ENCODE measurements at places on chromosomes 13 and 19. TPM values are rescaled to one million over a fixed set of nuclear protein-coding genes. Genes with fewer than 3 reads are reported as not detected.

The ZNF724 gene
- 4.9 TPM for total RNA-seq

GRCh38 chr13:77099415-77099814 lies 72.5 kb upstream of the FBXL3 start:
- no peak for DNase-seq

DNA sequence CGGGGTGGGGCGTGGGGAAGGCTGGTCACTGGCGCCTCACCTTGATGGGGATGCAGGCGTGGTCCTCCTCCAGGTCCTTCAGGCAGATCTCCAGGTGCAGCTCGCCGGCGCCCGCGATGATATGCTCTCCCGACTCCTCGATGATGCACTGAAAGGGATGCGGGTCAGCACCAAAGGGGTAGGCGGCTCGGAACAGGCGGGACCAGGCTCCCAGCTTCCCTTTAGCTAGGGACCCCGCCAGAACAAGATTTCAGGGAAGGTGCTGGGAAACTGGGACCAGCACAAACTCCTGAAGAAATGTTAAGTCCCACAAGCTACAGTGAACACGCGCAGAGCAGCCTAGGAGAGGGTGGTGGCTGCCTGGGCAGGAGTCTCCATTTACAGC lies 6.0 kb downstream of the EEF2 start:
- no peak for DNase-seq

The CEACAM20 gene
- not detected for total RNA-seq

The IGFLR1 gene
- 69.6 TPM for total RNA-seq

- DNase-seq = no peak
Observed at GRCh38 chr19:28010656-28011055, 1202.3 kb downstream of the UQCRFS1 start.

- DNase-seq = no peak
Observed at GRCh38 chr13:26811581-26811980, 51.0 kb upstream of the GPR12 start.

The CYP4F11 gene
- not detected for total RNA-seq

DNA sequence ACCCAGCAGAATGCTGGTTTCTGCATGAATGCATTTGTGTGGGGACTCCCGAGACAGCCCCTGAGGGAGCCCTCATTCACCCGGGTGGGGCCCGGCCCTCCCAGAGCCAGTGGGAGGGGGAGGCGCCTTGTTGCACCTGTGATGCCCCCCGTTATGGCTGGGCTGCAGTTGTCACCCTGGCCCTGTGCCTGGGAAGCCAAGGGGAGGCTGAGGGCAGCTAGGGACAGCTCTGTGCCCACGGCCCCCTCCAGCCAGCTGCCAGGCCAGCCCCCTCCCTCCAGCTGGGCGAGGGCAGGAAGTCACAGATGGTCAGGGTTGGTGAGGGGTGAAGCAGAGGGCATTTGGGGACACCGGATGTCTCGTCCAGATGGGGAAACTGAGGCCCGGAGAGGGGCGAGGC lies 26.1 kb downstream of the NFIC start:
- DNase-seq = no peak

The ANKRD27 gene
- total RNA-seq = 40.8 TPM

GRCh38 chr19:14770944-14771839 lies 7.2 kb downstream of the ADGRE2 start:
- DNase-seq = no peak

DNA sequence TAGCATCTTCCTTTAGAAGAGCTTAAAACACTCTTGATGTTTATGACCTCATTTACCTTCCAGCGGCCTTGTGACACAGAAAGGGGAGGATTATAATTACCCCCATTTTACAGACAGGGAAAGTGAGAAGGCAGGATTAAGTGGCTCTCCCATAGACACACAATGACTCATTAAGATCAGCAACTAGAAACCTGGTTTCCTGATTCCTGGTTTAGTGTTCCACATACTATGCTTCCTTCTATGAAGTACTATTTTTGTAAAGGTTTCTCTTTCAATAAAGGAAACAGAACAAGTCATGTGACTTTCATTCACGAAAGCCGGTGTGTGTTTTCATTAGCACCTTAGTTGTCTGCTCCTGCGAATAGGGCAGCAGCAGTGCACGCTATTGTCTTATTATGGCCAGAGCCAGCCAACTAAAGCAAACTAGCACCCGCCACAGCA lies 8.3 kb downstream of the IRS2 start:
- DNase-seq = peak; percentile 33

GRCh38 chr19:9362905-9363304 lies at the start of gene ZNF177:
Gene ZNF177, plus strand, starts transcription at chr19:9363013. Its CDS starts 15,299 bp downstream, at chr19:9378312.
- DNase-seq = no peak

The KASH5 gene
- 0.80 TPM for total RNA-seq

DNA sequence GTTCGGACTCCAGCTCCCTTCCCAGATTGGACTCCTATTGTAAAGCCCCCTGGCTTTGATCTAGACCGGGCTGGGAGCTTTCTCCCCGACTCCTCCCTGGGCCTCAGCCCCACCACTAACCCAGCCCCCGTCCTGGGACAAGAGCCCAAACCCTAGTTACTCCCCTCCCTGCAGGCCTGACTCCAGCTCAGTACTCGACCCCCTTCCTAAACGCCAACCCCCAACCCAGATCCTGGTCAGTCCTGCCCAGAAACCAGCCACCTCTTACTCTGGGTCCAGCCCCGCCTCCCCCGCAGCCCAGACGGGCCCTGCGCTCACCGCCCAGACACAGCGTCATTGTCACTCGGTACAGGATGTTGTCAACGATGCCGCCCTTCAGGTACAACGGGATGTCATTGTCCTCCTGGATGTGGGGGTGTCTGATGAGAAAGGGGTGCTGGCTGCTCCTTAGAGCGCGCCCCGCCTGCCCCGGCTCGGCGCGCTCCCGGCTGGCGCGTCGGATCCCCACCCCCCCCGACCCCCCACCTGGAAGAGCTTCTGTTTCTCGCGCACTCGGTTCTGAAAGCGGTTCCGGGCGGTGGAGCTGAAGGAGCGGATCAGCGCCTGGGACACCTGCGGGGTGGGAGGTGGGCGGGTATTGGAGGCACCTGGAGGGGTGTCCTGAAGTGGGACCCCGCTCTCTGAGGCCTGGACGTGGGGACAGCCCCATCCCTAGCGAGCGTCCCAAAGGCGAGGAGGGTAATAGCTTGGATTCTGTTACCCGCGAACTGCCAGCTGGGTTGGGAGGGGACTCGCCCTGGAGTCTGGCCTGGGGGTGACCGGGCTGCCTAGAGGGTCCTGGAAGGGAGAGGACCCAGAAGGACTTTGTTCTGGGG lies 866 bp downstream of the COX7A1 start:
- no peak for DNase-seq

DNA sequence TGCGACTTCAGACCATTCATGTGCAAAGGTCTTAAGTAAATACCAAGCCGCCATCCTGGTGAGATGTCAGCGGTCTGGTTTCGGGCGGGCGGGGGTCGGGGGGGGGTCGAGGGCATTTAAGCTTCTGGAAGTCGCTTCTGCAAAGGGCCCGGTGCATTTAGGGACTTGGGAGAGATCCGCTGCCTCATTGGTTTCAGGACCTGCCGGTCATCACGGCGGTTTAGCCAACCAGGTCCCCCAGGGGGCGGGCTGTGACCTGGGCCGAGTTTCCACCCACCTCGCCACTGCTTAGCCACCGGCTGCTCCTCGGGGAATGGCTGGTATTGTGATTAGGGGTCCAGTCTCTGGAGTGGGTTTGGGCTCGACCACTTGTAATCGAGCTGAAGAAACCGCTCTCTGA lies 7.8 kb downstream of the ANKLE1 start:
- DNase-seq = no peak

DNA sequence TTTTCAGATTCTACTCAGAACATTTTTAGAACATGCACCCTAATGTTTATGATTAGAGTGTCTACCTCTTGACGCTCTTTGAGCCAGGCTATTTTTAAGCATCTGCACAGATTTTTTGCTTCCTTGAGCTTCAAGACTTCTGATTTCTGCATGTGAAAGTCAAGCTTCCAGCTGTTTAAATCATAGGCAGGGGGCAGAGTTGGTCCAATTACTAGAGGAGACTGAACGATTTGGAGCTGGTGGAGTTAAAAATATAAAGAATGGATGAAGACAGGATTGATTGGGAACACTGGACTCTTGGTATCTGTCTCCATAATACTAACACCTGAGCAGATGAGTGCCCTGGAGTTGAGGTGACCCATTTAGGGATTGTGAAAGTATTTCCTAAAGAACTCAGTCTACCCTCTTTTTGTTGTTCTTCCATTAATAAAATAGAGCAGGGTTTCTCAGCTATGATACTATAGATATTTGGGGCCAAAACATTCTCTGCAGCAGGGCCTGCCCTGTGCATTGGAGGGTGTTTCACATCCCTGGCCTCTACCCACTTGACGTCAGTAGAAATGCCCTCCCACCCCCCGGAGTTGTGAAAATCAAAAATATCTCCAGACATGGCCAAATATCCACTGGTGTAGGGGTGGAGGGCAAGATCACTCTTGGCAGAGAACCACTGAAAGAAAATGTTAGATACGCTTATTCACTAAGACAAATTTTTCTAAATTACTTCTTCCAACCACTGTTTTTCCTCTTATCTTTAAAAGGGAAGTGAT lies 160.1 kb downstream of the COG6 start:
- DNase-seq = no peak

- DNase-seq = no peak
Observed at GRCh38 chr13:26019881-26020870, 31.6 kb downstream of the SHISA2 start.

DNA sequence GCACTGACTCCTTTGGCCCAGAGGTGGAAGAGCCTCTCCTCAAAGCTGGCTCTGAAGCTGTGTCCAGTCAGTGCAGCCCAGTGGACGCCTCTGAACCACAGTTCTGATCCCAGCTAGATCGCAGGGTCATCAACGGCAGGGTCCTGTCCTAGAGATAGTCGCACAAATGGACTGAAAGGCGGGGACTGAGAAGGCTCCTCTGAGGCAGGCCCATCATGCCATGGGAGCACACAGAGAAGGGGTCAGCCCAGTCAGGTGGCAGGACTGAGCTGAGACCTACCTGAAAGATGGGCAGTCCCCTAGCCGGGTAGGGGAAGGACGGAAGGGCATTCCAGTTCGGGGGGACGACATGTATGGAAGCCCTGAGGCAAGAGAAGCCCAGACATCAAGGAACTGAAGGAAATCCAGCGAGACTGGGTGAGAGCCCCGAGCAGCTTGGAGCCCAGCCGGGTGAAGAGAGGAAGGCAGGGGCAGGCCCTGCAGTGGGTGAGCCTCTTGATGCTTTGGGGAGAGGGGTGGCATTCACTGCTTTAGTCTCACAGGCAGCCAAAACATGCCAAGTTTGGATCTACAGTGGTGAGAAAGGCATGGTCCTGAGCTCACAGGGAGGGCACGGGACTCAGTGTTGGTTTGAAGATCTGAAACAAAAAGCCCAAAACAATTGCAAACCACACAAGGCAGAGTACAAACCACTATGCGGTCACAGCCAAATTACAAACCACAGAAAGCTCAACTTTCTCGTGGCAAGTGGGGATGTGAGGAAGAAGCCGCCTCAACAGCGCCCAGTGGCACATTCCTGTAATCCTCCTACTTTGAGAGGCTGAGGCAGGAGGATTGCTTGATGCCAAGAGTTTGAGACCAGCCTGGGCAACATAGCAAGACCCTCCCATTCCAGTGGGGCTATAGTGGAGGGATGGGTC lies 10.0 kb downstream of the CALM3 start:
- no peak for DNase-seq

DNA sequence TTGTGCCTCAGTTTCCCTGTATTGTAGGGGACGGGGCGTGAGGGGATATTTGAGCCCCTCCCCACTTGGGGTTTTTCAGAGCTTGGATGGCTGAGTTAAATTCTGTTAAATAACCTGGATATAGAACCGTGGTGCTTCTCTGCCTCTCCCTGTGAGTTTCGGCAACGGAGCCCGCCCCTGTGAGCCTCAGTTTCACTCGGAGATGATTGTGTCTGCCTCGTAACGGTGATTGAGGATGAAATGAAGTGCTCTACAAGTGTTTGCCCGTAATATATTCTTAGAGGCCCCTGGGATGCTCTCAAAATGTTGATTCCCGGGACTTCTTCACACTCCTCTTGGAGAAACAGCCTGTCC lies 509 bp downstream of the KXD1 start:
- no peak for DNase-seq

The RDH13 gene
- 25.3 TPM for total RNA-seq

GRCh38 chr13:112782429-112783010 lies 92.7 kb downstream of the ATP11A start:
- DNase-seq = no peak

GRCh38 chr19:1074544-1075283 lies 7.7 kb downstream of the ARHGAP45 start:
- DNase-seq = peak; percentile 84

DNA sequence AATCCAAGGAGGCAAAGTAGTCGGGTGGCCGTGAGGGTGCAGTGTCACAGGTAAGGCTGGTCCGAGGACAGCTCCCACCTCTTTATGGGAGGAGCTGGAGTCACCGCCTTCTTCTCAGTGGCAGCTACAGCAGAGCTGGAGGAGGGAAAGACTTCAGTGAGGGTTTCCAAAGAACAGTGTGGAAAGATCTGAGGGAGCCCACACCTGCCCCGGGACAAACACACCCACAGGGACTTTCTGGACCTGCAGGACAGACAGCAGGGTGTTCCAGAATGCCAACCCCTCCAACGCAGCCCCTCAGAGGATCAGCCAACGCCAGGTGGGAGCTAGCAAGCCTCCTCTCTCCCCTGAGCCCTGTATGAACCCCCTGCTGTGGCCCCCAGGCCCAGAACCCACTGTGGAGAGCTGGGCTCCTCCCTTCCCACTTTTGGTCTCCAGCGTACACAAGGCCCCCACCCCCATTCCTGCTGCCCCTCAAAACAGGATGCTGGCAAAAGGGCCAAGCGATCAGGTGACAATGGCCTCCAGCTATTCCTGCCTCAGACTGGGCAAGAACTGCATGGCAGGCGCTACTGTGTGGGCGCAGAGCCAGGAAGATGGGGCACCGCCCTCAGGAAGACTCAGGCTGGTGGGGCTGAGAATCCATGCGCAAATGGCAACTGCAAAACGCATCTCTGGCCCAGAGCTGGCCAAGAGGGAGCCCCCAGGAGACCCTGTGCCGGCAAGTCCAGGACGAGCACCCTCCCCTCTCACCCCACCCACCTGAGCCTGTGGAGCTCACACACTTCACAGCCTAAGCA lies 3.5 kb upstream of the CD320 start:
- DNase-seq = no peak

DNA sequence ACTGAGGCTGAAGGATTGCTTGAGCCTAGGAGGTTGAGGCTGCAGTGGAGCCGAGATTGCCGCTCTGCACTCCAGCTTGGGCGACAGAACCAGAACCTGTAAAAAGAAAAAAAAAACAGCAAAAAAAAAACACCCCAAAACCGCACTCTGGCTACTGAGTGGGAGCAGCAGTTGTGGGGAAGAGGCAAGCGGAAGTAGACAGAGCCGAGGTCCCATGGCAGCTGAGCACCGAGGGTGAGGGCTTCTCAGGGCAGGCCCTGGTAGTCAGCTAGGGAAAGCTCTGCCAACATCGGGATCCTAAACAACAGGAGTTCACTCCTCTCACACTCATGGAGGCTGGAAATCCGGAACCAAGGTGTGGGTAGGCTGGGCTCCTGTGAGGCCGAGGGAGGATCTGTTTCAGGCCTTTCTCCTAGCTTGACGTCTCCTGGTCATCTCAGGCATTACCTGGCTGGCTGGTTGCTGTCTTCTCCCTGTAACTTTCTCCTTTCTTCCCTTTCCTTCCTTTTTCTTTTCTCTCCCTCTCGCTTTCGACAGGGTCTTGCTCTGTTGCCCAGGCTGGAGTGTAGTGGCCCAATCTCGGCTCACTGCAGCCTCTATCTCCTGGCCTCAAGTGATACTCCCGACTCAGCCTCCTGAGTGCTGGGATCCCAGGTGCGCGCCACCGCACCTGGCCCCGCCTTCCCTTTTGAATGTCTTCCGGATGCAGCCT lies 15.8 kb upstream of the LATS2 start:
- no peak for DNase-seq

GRCh38 chr13:28890712-28891111 lies 70.6 kb downstream of the MTUS2 start:
- no peak for DNase-seq

The AP1M1 gene
- 124 TPM for total RNA-seq
